ENCODE measurements at places on chromosomes 13 and 19. TPM values are rescaled to one million over a fixed set of nuclear protein-coding genes. Genes with fewer than 3 reads are reported as not detected.
A peak's percentile ranks its signal among the peaks of the same experiment; 100 is the strongest.

DNA sequence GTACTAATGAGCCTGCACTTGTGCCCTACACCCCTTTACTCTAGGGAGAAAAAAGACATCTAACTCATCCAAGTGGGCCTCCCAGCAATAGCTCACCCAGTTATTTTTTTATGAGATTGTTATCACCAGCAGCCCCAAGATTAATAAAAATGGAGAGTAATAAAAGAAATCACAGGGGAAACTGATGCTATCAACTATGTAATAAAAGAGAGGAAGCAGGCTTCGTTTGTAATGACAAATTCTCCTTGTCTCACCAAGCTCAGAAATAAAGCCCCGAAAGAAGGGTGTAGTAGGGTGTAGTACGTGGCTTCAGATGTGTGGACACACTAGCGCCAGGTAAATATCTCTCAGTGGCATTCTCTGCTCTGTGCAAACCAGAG, 204.9 kb downstream of the USP12 start:
- no peaks in the 10 kb centered on the region for H3K36me3 ChIP-seq
- H3K27me3 ChIP-seq: peaks cover 9% of the 10 kb centered on the region
- DNase-seq: no peak
- H3K4me3 ChIP-seq: no peak overlapping the region
- peaks cover 11% of the 10 kb centered on the region for H3K4me1 ChIP-seq

DNA sequence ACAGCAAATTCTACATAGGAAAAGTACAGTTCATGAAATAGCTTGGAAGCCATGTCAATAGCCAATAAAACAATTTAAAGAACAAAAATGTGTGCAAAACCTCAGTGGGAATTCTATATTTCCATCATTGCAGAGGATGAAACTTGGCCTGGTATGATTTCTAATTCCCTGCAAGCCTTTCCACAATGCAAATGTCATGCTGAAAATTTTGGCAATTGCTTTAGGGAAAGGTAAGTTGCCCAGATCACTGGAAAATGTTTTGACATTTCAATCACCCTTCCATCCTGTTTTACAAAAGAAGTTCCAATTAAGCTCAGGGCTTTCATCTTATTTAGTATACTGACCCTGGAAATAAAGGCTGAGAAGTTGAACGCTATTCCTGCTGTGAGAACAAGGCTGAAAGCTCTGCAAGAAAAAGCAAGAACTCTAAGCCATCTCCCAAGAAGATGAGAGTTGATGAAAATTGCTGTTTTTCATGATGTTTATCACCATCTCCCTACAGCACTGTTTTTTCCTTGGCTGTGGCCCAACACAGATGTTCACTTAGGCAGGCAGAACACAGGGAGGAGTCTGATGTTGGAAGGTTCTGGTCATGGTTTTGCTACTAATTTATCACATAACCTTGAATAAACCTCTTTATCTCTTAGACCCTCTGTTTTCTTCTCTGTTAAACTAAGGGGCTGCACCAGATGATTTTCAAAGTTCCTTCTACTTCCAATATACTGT, 263.7 kb downstream of the KCTD12 start:
- no peak overlapping the region for H3K27ac ChIP-seq
- H3K36me3 ChIP-seq: no peaks in the 10 kb centered on the region
- H3K4me1 ChIP-seq: no peaks in the 10 kb centered on the region
- peaks cover 19% of the 10 kb centered on the region for H3K27me3 ChIP-seq
- DNase-seq: no peak

DNA sequence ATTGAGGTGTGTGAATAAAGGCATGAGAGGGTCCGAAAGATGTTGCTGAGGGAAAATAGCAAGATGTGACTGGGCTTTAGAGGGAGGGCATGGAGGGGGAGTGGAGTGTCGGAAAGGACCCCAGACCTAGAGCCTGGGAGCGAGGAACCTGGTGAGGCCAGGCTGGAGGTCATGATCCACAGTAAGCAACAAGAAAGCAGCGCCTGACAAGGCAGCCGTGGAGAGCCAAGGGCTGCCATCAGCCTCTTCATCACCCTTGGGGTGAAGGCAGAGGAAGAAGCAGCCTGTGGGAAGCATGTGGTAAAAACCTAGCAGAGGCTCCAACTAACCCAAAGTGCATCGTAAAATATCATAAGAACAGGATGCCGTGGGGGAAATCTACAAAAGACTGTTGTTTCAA, 162.8 kb upstream of the SOX1 start:
- H3K36me3 ChIP-seq: no peaks in the 10 kb centered on the region
- no peak for DNase-seq
- no peak overlapping the region for H3K27ac ChIP-seq
- H3K4me3 ChIP-seq: no peak overlapping the region
- H3K4me1 ChIP-seq: peaks cover 5% of the 10 kb centered on the region

DNA sequence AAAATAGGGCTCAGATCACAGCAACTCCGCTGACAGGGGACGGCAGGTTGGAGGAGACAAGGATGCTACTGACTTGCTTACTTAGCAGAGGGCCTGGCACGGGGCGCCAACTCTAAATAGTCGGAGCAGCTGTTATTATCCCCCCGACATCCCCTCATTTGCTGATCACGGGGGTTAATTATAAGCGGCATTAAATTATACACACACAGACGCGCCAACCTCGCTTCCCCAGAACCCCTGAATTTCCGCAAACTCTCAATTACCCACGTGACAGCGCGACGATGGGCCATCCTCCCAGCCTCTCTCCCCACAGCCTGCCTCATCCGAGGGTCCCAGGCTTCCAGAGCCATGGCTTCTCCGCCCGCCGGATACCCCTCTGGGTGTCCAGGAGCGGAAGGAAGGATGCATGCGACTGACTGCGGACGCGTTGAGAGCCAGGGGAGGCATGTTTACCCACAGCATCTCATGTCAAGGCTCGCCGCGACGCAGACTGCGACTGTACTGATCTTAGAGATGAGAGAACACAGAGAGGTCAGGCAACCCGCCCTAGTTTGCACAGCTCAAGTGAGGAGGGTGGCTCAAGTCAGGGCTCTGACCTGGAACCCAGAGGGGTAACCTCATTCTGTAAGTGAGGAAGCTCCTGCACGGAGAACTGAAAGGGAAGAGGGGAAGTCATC, 5.7 kb downstream of the PTPRS start:
- H3K27me3 ChIP-seq: peaks cover 5% of the 10 kb centered on the region
- DNase-seq: no peak
- peaks cover 6% of the 10 kb centered on the region for H3K4me1 ChIP-seq
- no peak overlapping the region for H3K4me3 ChIP-seq
- H3K36me3 ChIP-seq: no peaks in the 10 kb centered on the region

DNA sequence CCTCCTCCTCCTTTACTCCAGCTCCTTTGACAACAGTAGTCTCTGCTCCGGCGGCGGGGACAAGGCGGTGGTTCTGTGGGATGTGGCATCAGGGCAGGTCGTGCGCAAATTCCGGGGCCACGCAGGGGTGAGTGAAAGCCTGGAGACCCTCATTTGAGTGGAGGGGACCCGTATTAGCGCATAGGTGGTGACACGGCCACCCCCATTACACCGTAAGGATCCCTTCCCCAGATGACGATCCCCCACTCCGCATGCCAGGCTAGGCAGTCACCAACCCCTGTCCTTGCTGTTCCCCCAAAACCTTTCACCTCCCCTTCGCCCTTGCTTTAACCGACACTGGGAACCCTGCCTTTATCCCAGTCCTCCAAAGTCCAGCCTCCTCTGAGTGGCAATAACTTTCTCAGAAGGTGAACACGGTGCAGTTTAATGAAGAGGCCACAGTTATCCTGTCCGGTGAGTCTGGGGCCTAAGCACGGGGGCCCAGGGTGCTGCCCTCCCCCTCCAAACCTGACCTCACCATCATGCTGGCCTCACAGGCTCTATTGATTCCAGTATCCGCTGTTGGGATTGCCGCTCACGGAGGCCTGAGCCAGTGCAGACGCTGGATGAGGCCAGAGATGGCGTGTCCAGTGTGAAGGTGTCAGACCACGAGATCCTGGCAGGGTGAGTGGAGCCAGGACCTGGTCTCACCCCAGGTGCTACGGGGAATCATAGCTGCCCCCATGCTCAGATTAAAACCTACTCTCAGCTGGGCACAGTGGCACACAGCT, 3.7 kb downstream of the WDR83 start:
- no peak for DNase-seq
- peaks cover 45% of the 10 kb centered on the region for H3K4me1 ChIP-seq
- H3K36me3 ChIP-seq: peaks cover 9% of the 10 kb centered on the region

DNA sequence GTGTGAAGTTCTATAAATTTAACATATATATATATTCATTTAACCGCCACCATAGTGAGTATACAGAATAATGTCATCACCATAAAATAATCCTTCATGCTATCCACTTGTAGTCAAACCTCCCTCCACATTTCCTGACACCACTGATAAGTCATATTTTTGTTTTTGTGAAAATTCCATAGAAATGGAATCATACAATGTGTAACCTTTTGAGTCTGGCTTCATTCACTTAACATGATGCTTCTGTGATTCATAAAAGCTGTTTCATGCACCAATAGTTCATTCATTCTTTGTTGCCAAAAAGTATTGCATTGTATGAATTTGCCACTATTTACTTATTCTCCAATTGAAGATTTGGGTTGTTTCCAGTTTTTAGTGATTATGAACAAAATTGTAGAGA, 497.5 kb upstream of the PCDH20 start:
- H3K36me3 ChIP-seq: no peaks in the 10 kb centered on the region
- no peaks in the 10 kb centered on the region for H3K27me3 ChIP-seq
- no peak overlapping the region for H3K27ac ChIP-seq

DNA sequence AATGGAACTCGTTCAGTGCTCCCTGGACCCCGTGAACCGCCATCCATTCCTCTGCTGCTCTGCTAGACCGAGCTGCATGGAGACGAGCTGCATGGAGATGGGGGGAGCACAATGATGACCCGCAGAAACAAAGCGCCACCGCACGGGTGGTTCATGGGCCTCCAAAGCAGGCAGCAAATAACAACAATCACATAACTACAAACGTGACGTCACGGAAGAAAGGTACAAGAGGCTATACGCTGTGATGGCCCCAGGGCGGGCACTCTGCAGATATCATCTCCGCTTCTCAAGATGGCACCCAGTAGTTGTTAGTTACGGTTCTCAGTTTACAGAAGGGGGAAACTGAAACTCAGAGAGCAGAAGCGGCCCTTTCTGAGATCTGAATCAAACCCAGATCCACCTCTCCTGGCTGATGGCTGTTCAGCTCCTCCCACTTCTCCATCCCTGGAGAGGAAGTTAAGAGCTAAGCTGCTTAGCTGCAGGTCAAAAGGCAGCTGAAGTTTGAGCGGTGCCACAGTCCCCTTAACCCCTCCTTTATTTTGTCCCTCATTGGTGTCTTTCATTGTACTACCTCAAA, 1.7 kb downstream of the ATP13A1 start:
- peak overlapping the region; percentile 83 for H3K4me3 ChIP-seq
- H3K36me3 ChIP-seq: peaks cover 9% of the 10 kb centered on the region
- H3K27ac ChIP-seq: peak overlapping the region; percentile 49
- H3K27me3 ChIP-seq: no peaks in the 10 kb centered on the region
- peak; percentile 39 for DNase-seq

DNA sequence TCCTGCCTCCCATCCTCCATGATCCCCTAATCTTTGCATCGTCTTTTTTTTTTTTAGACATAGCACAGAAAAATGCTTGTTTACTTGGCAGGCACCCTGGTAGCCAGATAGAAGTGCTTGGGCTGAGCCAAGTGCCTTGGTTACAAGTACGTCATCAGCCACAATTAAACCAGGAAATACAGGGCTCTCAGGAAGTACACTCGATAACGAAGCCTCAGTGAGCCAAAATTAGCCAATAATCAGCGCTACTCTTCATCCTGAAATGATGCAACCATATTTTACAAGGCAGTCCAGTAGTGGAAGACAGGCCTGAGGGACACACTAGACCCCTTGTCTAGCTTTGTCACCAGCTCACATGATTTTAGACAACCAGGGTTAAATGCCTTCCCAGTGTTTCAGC, 194.0 kb upstream of the NBEA start:
- H3K4me1 ChIP-seq: peaks cover 5% of the 10 kb centered on the region
- no peak overlapping the region for H3K4me3 ChIP-seq
- peaks cover 5% of the 10 kb centered on the region for H3K36me3 ChIP-seq
- H3K27ac ChIP-seq: no peak overlapping the region
- H3K27me3 ChIP-seq: peaks cover 5% of the 10 kb centered on the region

- no peak overlapping the region for H3K27ac ChIP-seq
- no peaks in the 10 kb centered on the region for H3K4me1 ChIP-seq
- H3K4me3 ChIP-seq: no peak overlapping the region
- DNase-seq: no peak
Measured at GRCh38 chr19:39705578-39706188, 1.4 kb downstream of the LGALS14 start.

DNA sequence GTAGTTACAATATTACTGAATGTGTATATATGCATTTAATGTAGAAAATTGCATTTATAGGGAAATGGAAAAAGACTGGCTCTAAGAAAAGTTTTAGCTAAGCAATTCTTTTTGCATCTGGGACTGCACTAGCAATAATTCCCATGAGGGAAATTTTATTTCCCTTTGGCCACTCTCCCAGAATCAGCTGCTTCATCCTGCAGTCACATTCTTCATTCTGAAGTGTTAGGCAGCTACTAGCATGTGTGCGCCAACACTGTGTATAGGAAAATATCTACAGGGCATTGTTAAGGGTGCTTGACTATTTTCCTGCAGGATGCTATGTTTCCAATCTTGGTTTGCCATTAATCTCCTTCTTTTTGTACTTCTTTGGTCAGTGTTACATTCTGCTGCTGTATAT, 312.8 kb upstream of the PCDH20 start:
- peaks cover 12% of the 10 kb centered on the region for H3K4me1 ChIP-seq
- no peak for DNase-seq
- no peaks in the 10 kb centered on the region for H3K36me3 ChIP-seq
- H3K27me3 ChIP-seq: no peaks in the 10 kb centered on the region

DNA sequence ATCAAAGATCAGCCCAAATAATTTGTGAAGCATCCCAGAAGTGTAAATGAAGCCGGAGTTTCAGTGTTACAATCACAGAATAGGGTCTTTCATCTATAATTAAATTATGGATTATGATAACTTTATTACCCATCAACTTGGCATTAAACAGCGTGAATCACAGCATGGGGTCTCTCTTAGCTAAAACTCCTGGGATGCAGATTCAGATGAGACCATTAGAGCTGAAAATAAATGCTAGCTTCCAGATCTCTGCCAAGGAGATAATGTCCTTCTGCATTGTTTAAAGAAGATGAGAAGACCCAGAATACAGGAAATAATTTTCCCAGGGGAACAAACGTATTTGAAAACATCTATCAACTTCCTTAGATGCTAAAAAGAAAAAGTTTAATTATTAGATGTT, 546.0 kb upstream of the PCDH9 start:
- H3K4me1 ChIP-seq: no peaks in the 10 kb centered on the region
- no peak for DNase-seq
- no peaks in the 10 kb centered on the region for H3K27me3 ChIP-seq
- no peak overlapping the region for H3K27ac ChIP-seq
- no peaks in the 10 kb centered on the region for H3K36me3 ChIP-seq

DNA sequence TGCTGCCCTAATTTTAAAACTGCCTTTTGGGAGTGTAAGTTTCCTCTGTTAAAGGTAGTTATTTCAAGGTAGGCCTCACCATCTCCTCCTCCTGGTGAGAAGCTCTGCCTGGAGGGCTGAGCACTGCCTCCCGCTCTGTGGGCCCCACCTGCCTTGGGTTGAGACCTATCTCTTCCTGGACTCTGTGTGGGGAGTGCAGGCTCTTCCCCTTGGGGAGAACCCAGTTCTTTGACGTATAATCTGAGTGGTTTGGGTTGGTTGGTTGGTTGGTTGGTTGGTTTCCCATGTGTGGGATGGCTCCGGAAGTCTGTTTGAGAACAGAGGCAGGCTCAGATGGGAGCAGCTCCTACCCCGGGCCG, 39.1 kb downstream of the ACTN4 start:
- no peak for DNase-seq
- H3K36me3 ChIP-seq: peaks cover 22% of the 10 kb centered on the region
- no peaks in the 10 kb centered on the region for H3K27me3 ChIP-seq
- H3K27ac ChIP-seq: peak overlapping the region; percentile 99
- H3K4me3 ChIP-seq: no peak overlapping the region
- H3K4me1 ChIP-seq: peaks cover 91% of the 10 kb centered on the region

Gene TSSK6
- 1.3 TPM for total RNA-seq
